ENCODE measurements at places on chromosomes 12 and 14. TPM values are rescaled to one million over a fixed set of nuclear protein-coding genes. Genes with fewer than 3 reads are reported as not detected.

SRGAP1 gene
- total RNA-seq = 15.9 TPM

TAPBPL gene
- total RNA-seq = 8.3 TPM

AQP5 gene
- total RNA-seq = 5.7 TPM

ASCL4 gene
- 1.6 TPM for total RNA-seq

KRT83 gene
- 18.8 TPM for total RNA-seq

PTHLH gene
- 4.6 TPM for total RNA-seq

PIWIL1 gene
- total RNA-seq = 0.10 TPM

CD69 gene
- total RNA-seq = 9.7 TPM

CRIP2 gene
- 43.2 TPM for total RNA-seq

MGP gene
- total RNA-seq = 127 TPM
